Thymus (tissue), 14 donors: ENCODE measurements at places on chromosomes 1 and 21. TPM values are rescaled to one million over a fixed set of nuclear protein-coding genes. Genes with fewer than 3 reads are reported as not detected.

- no peak overlapping the region for H3K4me3 ChIP-seq
- no peak overlapping the region for H3K27ac ChIP-seq
- no peaks in the 10 kb centered on the region for H3K27me3 ChIP-seq
These were observed 14.5 kb upstream of the CDC42 start for GRCh38 chr1:22038036-22038435.

- no peaks in the 10 kb centered on the region for H3K36me3 ChIP-seq
- no peak for DNase-seq
- no peaks in the 10 kb centered on the region for H3K27me3 ChIP-seq
- no peaks in the 10 kb centered on the region for H3K4me1 ChIP-seq
- no peak overlapping the region for H3K4me3 ChIP-seq
- H3K27ac ChIP-seq, result no peak overlapping the region
These were observed 203.0 kb downstream of the GRIK3 start for GRCh38 chr1:36831186-36831810.

DNA sequence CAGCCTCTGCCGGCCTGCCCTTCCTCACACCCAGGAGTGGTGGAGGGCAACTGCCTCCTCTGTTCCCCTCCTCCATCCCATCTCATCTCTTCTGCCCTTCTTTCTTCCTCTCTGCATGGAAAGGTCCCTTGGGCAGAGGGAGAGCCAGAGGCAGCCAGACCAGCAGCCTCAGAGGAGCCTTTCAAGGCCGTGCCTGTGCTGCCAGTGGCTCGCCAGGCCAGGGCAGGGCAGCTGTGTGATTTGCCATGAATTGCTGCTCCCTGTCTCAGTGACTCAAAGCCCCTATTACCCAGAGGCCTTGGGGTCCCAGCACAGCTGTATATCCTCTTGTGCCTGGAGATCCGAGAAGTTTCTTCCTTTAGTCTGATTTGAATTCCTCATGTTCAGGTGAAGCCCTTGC lies 21.9 kb downstream of the TMCC2 start:
- no peaks in the 10 kb centered on the region for H3K36me3 ChIP-seq
- H3K27me3 ChIP-seq, result no peaks in the 10 kb centered on the region
- no peak overlapping the region for H3K27ac ChIP-seq
- H3K4me1 ChIP-seq, result peaks cover 2% of the 10 kb centered on the region
- no peak for DNase-seq

DNA sequence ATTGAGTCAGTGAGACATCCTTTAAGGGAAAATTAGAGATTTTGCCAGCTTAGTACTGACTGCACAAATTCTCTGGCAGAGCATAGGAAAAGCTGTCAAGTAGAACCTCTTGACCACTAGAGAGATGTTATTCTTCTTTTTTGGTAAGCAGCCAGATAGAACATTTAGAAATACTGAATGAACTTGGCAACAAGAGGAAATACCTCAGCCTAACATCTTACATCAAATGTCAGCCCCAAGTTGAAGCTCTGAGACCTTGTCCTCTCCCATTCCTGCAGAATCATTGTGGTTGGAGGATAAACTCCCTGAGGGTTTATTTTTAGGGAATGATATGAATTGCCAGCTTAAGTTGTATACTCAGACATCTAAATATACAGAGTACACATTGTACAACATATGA lies 53.5 kb downstream of the MIGA1 start:
- no peak for DNase-seq
- H3K4me3 ChIP-seq, result no peak overlapping the region
- H3K36me3 ChIP-seq, result peaks cover 5% of the 10 kb centered on the region
- no peaks in the 10 kb centered on the region for H3K4me1 ChIP-seq
- H3K27ac ChIP-seq, result no peak overlapping the region
- no peaks in the 10 kb centered on the region for H3K27me3 ChIP-seq

DNA sequence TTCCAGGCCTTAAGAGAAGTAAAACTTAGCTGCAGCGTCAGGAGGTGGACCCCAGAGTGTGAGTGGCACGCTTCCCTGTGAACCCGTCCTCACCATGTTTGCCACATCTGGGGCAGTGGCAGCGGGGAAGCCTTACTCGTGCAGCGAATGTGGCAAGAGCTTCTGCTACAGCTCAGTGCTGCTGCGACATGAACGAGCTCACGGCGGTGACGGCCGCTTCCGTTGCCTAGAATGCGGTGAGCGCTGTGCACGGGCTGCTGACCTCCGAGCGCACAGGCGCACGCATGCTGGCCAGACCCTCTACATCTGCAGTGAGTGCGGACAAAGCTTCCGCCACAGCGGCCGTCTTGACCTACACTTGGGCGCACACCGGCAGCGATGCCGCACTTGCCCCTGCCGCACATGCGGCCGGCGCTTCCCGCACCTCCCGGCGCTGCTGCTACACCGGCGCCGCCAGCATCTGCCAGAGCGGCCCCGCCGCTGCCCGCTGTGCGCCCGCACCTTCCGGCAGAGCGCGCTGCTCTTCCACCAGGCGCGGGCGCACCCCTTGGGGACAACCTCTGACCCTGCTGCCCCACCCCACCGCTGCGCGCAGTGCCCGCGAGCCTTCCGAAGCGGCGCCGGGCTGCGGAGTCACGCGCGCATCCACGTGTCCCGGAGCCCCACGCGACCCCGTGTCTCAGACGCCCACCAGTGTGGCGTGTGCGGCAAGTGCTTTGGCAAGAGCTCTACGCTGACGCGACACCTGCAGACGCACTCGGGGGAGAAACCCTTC lies 9.3 kb downstream of the ZNF672 start:
- H3K36me3 ChIP-seq, result peaks cover 79% of the 10 kb centered on the region
- DNase-seq, result no peak
- no peaks in the 10 kb centered on the region for H3K27me3 ChIP-seq

SHISAL2A gene
- total RNA-seq, result 0.61 TPM

CXADR gene
- total RNA-seq, result 3.2 TPM

DMRTA2 gene
- 0.14 TPM for total RNA-seq

SLC16A1 gene
- total RNA-seq, result 28.6 TPM

COQ8A gene
- 16.8 TPM for total RNA-seq
